ENCODE measurements at places on chromosomes 2 and 18.

DNA sequence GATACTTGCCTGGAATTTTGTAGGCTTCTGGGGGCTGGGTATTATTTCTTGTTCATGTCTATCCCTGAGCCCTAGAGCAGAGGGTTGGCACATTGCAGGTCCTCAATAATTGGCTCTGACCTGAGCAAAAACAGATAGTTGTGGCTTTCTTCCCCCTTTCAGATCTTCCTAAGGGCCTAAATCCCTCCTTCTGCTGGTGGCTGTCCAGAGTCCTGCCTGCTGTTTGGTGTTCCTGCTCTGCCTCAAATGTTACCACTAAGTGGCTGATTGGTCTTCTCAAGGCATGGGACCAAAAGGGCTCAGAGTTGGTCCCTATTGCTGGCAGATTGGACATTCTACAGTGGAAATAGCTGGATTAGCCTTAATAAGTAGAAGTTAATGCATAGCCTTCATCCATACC, 1.1 kb upstream of the CRYGB start:
- DNase-seq, result no peak

DNA sequence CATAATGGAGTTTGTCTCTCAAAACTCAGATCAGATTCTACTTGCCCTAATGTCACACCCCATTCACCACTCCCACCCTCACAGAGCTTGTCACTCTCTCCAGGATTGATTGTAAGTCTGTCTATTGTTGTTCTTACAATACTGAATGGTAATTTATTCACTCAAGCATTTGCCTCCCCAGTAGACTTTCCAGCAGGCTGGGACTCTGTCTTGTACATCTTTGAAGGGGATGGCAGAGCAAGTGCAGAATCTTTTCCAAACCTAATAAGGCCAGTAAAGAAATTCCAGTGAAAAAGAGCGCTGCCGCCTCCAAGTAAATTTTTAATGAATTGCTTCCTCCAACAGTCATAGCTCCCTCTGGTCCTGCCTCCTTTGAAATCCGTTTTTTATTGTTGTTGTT, 56.9 kb downstream of the RBM43 start:
- no peak for DNase-seq

- no peak for DNase-seq
Measured at GRCh38 chr2:222563936-222564335, 92.0 kb downstream of the FARSB start.

DNA sequence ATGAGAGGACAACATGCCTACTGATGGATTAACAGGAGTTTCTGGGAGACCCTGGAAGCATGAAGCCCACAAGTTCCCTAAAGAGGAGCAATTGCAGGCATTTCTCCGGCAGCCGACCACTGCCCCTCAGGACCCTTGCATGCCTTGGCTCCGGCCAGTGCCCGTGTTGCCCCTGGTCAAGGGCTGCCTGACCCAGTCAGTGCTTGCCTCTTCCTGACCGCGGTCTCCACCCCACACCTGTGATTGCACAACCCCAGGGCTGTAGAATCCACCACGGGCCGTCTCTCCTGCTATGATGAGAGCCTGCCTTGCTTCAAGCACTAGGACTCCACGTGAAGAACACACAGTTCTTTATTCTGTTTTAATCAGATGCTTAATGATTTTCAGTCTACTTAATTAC, 127.5 kb downstream of the GLI2 start:
- no peak for DNase-seq

- DNase-seq, result no peak
Measured at GRCh38 chr2:10385501-10385900, 62.6 kb downstream of the ODC1 start.

- no peak for DNase-seq
Measured at GRCh38 chr2:7348761-7349160, 431.5 kb downstream of the RNF144A start.

- DNase-seq, result no peak
Measured at GRCh38 chr18:22471546-22472131, 53.9 kb upstream of the CTAGE1 start.

DNA sequence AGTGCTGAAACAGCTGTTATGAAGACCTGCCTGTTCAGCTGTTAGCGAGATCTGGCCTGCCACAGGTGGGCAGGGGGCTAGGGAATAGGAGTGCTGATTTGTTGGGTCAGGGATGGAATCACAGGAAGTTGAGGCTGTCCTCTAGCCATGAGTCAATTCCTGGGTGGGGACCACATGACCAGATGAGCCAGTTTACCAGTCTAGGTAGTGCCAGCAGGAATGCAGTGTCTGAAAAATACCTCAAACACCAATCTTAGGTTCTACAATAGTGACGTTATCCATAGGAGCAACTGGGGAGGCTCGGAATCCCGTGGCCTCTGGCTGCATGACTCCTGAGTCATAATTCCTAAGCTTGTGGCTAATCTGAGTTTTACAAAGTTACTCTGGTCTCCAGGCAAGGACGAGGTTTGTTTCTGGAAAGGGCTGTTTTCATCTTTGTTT, 44.9 kb downstream of the DYSF start:
- DNase-seq, result no peak

DNA sequence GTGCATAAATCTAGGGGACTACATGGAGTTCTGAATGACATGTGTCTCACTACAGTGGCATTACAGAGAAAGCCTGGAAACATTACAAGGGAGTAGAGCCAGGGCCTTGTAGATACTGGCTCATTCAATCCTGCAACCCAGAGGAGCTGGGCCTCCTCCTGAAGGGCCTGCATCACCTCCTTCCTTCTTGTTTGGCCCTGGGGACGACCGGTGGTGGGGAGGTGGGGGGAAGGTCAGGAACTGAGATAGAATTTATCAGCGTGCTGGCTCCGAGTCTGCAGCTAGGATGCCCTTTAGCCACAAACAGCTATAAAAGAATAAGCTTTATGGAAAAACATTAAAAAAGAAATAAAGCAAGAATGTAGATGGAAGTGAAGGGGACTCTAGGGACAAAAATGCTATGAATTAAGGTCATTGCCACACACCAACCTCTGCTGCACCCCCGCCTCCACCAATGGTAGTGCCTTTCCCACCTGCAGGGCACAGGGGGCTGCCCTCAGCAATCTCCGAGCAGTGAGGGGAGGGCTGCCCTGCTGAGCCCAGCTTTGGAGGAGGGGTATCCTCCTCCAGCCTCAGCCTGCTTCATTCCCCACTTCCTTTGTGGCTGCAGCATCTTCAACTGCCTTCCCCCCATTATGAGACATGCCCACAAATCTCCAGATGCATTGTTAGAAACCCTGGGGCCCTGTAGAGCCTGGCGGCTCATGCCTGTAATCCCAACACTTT, 149.0 kb downstream of the MSH2 start:
- DNase-seq, result no peak

DNA sequence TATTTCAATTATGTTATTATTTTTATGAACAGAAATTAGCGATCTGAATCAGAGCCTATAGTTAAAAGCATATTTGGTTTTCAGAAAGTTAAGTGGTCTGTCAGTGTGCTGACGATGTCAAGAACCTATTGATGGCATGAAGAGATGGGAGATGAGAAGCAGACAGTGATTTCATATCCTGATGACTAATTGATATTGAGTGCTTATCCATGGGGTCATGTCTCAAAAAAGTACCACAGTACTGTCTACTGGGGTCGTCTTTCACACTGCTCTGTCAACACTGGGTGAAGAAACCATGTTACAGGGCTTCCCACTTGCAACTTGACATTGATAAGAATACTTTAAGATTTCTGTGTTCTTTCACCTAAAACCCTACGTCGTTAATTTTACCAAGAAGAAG, 297.1 kb downstream of the AFF3 start:
- DNase-seq, result no peak

DNA sequence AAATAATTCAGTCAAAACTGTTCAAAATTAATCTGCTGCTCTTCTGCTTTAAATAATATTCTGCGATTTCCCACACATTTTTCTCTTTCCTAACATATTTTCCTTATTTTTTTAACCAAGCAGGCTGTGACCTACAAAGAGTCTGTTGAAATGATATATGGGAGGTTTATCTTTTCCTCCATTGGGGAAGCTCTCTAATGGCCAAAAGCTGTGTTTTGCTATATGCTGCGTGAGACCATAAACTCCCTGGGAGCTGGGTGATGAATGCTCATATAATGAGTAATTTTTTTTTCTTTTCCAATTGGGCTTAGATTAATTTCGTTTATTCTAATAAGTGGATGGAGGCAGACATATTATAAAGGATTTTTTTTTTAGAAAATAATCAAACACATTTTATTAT, 72.2 kb upstream of the MAP2 start:
- DNase-seq, result no peak

- no peak for DNase-seq
Measured at GRCh38 chr18:47929681-47930198, 719 bp downstream of the SMAD2 start.

- DNase-seq, result no peak
Measured at GRCh38 chr2:201176081-201176481, 6.9 kb upstream of the CASP10 start.

- DNase-seq, result no peak
Measured at GRCh38 chr18:79496978-79497637, 101.4 kb downstream of the NFATC1 start.

GRCh38 chr18:49677762-49678413, 116.0 kb downstream of the LIPG start:
- DNase-seq, result no peak

GRCh38 chr18:6057604-6058003, 162.3 kb upstream of the TMEM200C start:
- DNase-seq, result no peak

- DNase-seq, result no peak
Measured at GRCh38 chr2:175842996-175843395, 159.1 kb downstream of the LNPK start.

DNA sequence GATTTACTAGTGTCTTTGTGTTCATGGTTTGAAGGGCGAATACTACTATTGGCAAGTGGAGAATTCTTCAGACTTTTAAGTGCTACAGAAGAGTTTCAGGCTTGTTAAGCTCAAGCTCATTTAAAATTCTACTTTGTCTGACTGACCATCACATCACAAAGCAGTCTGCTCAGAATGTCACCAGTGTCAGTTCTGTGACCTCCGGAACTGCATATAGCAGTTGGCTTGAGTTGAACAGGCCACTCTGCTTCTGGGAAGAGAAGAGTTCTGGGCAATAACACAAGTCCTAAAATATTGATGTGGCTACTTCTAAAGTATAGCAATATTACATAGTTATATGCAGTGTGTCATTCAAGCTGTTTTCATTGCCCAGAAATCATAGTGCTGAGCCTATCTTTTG, 245.0 kb upstream of the BOD1L2 start:
- DNase-seq, result no peak

DNA sequence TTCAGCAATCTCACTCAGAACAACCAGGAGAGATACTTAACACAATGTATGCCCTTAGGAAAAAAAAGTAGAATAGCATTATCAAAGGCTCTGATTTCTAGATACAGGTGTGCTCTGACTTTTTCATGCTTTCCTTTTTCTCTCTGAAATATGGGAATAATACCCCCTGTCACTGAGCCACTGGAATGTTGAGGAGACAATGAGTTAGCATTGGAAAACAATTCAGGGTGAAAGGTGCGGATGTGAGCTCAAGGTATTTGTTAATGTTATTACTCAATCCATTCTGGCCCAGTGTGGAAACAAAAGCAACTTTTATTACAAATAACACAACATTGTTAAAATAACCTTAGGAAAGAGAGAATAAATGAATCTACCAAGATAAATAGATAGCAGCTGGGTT, 228.0 kb downstream of the IKZF2 start:
- no peak for DNase-seq

GRCh38 chr18:3903337-3903736, 453.4 kb downstream of the TGIF1 start:
- DNase-seq, result no peak

DNA sequence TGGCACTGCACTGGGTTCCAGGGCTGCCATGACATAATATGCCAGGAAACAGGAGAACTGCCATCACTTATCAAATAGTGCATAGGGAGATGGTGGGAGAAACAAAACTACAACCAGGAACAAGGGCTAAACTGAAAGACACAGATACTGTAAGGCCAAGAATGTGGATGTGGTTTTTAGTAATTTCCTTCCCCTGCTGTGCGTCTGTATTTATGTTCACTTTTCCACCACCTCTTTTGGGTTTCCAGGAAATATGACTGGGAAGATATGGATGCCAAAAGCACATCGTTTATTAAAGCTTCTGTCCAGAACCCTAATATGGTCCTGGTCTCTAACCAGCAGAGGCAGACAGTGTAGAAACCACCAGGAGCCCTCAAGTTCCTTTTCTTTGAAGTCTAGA, 759.7 kb upstream of the FANCL start:
- DNase-seq, result no peak

GRCh38 chr2:142545036-142545435, 332.4 kb upstream of the KYNU start:
- DNase-seq, result no peak

DNA sequence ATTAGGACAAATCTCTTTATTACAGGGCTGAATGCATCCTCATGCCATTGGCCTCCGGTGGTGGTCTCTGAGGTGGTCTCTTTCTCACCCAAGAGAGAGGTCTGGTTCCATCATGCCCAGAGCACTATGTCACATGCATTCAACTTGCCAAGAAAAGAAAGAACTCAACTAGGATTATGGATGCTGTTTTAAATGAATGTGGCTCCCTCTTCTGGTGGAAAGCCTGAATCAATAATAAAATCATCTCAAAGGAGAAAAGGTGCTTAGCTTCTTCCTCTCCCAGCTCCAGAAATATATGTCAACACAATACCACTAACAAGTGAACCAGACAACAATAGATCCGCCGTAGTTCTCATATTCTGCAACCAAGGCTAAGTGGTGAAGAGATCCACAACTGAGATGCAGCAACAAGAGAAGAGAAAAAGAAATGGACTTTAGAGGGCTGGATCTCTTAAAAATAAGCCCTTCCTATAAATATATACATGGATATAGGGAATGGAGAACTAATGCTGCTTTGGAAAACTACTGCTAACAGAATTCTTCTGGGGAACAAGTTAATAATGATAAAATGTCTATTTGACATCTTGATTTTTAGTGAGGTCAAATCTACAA, 396.8 kb downstream of the NCKAP5 start:
- no peak for DNase-seq

GRCh38 chr2:130813722-130814121, 23.0 kb upstream of the ARHGEF4 start:
- no peak for DNase-seq

DNA sequence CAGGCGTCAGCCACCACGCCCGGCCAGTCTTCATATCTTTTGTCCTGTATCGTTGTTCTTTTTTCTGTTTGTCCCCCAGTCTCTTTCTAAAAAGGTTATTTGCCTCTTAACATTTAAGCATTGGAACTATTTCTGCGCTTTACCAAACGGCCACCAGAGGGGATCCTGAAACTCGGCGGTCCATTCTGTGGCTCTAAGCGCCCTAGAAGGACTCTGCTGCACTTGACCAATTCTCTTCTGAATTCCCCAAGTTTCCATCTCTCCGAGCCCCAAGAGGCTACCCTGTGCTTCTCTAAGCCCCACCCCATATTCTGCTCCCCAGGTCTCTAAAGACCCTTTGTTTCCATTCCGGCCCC, 33.1 kb upstream of the REG3G start:
- no peak for DNase-seq

DNA sequence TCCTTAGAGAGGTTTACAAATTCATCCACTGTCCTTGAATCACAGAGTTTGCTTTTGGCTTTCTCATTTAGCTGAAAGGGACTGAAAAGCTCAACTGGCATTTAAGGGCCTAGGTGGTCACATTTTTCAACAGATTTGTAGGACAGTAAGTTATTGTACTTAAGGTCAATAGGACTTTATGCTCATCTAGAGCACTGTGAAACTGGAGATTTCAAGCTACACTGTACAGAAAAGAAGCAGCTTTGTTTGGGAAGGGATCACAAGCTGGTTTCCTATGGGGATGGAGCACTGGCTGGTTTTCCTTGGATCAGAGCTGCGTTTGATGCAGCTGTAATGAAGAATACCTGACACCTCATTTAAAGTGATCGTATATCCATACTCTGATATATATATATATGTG, 482.7 kb downstream of the FBXO15 start:
- no peak for DNase-seq

Data from GOT3 (cell line).